ENCODE measurements at places on chromosomes 6 and 20.

- no peak for DNase-seq
These were observed 10.7 kb upstream of the SLC17A4 start for GRCh38 chr6:25743868-25744267.

GRCh38 chr20:37939701-37940560 is 37.0 kb downstream of the VSTM2L start:
- no peak for DNase-seq

DNA sequence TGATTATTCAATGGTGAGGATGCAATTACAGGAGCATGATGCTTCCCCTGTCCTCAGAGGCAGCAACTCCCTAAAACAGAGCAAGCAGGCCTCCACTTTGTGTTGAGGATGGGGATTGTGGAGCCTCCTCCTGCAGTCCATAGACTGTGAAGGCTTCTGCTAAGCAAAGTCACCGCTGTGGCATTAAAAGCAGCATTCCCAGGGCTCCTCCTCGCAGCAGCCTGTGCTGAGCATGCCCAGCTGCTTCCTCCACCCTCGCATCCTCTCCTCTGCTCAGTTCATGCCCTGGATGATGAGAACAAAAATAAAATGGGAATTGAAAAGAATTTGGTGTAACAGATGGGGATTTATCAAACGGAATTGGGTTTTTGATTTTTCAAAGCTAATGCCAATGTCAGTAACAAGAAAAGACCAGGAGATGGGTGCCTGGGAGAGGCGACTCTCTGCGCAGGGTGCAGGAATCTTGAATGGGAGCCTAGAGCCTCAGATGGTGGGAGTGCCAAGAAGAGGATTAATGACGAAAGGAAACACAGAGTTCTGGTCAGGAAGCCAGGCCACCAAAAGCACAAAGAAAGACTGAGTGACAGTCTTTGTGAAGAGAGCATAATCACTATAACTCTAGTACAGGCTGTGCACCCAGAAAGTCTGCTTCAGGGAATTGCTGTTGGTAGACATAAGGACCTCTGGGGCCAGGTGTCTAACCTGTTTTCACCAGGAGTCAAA is 347.6 kb downstream of the TPBG start:
- DNase-seq, result no peak

DNA sequence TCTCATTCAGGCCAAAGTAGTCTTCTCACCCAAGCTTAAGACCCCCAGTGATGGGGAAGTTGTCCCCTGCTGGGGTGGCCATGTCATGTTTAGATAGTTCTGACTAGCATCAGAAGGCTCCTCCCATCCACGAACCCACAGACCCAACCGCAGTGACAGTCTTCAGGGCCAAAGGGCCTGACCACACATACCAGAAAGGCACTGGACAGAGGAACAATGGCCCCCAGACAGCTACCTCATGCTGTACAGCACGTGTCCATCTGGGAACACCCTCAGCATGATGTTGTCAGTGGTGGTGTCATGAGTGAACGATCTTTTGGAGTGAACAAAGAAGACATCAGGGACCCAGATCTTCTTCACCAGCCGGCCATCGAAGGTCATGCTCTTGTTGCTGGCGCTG is 46.3 kb downstream of the GABRR2 start:
- no peak for DNase-seq

GRCh38 chr6:17353440-17354175 is 39.8 kb upstream of the CAP2 start:
- DNase-seq, result no peak

DNA sequence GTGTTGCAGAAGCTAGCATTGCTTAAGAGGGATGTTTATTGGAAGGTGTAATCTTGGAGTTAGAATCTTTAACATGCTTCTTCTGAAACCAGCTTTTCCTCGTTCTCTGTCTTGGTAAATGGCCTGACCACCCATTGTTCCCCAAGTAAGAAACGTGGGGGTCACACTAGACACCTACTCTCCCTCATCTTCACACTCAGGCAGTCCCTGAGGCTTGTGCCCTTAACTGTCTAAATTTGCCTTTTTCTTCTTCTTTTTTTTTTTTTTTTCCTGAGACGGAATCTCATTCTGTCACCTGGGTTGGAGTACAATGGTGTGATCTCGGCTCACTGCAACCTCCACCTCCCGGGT is 16.2 kb upstream of the ARFGEF2 start:
- DNase-seq, result no peak

- DNase-seq, result no peak
These were observed 78.8 kb downstream of the VEGFA start for GRCh38 chr6:43848671-43849391.

DNA sequence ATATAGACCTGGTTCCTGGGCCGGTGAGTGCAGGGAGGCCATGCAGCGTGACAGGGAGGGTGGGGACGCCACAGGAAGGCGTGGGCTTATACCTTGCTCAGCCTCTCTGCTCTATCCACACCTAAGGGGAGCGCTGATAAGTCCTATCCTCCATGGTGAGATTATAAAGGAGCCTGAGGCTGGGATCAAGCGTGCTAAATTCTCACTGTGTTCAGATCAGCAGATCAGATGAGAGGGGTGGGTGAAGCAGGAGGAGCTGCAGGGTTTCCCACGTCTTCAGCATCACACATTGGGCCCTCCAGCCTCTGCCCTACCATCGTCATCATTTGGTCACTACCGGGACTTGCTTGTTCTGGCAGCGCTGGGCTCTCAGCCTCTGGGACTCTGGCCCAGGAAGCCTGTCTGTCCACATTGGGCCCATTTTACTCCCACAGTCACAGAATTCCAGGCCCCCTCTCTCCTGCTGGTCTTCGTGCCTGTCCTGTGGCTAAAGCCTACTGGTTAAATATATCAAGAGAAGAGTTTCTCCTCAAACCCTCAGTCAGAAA is 29.1 kb upstream of the PDE10A start:
- DNase-seq, result no peak

- DNase-seq, result no peak
These were observed 155.2 kb upstream of the INSM1 start for GRCh38 chr20:20212675-20213096.

- DNase-seq, result no peak
These were observed 292.1 kb downstream of the ADGB start for GRCh38 chr6:146890644-146891434.

DNA sequence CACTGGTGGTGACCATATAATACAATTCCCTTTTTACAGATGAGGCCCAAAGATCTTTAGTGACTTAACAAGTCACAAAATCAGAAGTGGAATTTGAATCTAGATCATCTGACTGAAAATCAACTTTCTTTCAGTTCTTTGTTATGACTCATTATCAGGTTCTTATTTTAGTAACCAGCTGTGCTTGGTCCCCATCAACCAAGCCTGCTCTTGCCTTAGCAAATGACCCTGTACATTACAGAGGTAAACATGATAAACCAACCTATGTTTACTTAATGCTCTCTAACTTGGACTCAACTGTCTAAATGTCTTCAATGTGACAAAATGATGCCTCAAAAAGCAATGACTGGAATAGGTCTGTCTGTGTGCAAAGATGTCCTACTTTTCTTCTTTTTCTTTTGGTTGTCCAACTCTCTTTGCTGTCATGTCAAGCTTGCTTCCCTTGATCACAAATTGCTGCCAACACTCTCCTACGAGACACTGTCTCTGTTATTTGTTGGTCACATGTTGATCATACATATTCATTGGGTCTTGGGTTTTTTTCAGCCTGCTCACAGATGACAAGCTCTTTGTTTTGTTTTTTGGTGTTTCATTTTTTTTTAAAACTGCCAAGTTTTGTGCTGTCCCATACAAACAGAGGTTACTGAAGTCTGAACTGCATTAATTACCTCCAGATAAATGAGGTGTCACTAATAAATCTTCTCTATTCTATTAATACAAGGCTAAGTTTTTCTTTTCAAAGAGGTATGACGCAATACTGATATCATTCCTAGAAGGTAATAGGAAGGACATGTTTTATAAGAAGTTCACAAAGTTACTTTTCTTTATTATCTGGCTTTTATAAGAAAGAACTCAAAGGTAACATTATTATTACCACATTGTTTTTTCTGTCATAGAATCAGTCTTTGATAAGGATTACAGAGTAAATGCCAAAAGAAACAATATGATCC is 62.2 kb upstream of the PLN start:
- DNase-seq, result no peak

DNA sequence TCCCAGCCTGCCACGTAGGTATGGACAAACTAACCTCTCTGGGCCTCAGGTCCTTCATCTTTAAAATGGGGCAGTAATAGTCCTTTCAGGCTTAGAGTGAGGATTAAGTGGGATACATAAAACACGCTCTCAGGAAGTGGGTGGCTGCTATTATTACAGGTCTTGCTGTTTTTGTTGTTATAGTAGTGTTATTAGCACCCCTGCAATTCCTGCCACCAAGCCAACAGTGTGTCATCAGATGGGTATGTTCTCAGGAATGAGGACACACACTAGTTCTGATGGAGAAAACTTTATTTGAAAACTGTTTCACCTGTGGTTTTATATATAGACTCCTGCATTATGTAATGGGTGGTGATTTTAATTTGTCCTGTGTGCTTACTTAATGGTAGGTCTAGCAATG is 131.7 kb downstream of the LRRC1 start:
- DNase-seq, result no peak

GRCh38 chr20:13340088-13340487 is 119.0 kb downstream of the ISM1 start:
- DNase-seq, result no peak

GRCh38 chr20:61896058-61896961 is 169.4 kb downstream of the TAF4 start:
- no peak for DNase-seq

DNA sequence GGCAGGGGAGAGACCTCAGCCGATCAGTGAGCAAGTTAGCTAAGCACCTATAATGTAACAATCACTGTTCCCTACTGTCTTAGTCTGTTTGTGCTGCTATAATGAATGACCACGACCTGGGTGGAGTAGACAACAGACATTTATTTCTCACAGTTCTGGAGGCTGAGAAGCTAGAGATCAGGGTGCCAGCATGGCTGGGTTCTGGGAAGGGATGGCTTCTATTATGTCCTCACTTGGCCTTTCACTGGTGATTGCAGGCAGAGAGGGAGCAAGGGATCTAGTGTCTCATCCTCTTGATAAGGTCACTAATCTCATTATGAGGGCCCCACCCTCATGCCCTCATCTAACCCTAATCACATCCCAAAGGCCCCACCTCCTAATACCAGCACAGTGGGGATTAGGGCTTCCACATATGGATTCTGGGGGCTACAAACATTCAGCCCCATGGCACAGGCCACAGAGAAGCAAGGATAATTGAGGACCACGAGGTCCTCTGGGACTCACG is 162.5 kb downstream of the CD83 start:
- no peak for DNase-seq

- DNase-seq, result no peak
These were observed 17.0 kb downstream of the TOP1 start for GRCh38 chr20:41045671-41046070.

- no peak for DNase-seq
These were observed 579.5 kb upstream of the HTR1E start for GRCh38 chr6:86357877-86358276.

DNA sequence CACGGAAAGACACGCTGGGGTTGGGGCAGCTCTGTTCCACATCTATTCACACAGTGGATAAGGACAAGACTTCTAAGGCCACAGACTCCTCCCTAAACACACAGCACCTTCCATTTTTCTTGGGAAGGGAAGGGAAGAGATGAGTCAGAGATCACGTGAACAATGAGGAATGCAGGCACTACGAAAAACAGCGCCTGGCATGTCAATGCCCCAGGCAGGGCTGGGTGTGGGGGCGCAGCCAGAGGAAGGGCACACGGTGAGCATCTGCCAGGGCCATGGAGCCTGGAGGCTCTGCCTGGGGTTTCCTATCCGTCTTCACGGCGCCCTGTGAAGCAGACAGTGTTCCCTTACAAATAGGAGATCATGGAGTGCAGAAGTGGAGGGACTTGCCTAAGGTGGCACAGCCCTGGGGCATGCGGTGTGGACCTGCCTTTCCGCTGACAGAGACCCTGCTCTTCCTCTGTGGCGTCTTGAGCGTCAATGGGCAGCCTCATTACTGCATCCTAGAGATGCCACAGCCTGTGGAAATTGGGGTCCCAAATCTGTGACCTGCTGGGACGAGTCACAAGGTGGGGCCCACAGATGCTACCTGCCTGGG is 15.4 kb downstream of the UNC93A start:
- no peak for DNase-seq

GRCh38 chr20:46352370-46352938 is 44.2 kb upstream of the CDH22 start:
- DNase-seq, result no peak

DNA sequence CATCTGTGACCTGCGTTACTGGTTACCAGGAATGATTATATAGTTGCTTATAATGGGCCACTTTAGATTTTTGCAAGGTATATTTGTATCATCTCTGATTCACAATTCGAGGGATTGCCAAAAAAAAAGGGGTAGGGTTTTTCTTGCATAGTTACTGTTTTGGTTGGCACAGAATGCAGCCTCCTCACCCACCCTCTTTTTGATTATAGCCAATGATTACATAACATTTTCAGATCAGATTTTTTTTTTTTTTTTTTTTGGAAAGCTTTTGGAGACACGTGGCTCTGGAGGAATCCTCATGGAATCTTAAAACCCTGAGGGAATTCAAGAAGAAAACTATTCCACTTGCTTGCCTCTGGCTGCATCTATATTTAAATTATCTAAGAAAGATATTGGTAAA is 53.7 kb downstream of the UST start:
- DNase-seq, result no peak

DNA sequence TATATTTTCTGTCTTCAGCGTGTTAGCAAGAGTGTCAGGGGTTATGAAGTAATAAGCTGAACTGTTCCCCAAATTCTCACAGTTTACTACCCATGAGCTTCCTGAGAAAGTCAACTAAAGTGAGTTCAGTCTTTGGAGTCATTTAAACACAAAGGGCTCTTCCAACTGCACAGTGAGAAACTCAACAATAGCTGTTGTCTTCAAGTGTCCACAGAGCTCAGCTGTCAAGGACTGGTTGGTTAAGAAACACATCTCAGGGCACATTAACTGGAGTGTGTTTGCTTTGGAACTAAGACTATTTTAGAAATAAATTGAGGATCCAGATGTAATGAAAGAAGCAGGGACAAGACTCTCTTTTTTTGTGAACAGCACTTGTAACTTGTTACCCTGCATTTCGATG is 241.4 kb upstream of the SOX4 start:
- no peak for DNase-seq

DNA sequence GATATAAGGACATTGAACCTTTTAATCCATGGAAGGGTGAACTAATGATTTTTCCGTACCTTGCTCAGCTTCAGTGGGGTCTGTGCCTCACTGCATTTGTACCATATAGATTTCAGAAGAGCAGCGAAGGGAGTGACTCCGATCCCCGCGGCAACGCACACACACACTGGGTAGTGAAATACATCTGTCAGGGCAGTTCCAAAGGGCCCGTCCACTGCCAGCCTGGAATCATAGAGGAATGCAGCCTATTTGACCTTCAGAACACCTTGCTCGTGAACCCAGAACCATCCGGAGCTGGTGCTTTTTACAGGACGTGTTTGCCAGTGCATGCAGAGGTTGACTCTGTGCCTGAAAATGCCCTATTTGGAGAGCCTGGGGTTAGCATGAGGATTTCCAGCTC is 33.0 kb downstream of the NOX3 start:
- DNase-seq, result no peak

DNA sequence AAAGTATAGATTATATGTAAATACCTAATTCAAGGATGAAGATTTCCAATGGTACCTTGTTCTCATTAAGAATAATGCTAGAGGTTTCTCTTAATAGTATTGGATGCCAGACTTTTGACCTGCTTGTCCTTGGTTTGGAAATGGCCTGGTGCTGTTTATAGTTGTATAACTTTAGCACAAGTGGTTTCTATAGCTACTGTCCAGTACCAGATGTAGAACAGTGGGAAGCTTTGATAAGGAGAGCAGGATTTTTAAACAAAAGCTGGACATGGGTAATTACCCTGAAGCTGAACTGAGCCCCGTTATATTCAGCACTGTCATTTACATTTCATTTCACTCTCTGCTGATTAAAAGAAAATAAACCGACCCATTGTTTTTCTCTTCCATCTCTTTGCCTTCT is 43.7 kb downstream of the TRMT11 start:
- DNase-seq, result no peak
